ENCODE measurements at places on chromosomes 6 and 20.

- DNase-seq: no peak
These were observed 397.7 kb downstream of the RFPL4B start for GRCh38 chr6:112744827-112745226.

DNA sequence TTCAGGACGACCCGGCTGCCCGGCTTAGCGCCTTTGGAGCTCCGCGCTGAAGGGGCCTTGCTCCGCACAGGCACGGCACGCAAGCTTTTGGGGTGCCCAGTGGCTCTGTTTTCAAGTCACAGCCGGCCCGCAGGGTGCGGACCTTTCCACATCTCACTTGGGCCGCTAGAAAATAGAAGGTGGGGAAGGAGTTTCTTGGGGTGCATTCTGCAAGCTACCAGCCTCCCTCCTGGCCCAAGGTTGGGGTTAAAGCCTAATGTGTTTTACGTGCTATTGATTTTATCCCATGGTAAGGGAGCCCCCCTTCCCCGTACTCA lies 561 bp downstream of the KAT14 start:
- no peak for DNase-seq

DNA sequence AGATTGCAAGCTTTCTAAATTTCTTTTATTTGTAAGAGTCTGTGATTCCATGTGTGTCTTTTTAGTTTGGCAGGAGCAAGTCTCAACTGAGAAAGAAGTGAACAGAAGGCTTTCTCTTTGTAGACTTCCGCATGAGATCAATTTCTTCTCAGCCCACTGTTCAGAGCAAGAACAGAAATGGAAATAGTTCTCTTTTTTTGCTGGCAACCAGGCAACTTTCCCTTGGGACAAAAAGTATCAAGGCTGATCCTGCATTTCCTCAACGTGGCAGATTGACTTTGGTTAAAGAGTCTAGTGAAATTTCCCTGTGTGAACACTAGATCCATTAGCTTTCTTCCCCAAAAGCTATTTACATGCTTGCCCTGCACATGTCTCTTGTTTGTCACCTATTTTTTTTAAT lies 46.8 kb upstream of the JAG1 start:
- no peak for DNase-seq

DNA sequence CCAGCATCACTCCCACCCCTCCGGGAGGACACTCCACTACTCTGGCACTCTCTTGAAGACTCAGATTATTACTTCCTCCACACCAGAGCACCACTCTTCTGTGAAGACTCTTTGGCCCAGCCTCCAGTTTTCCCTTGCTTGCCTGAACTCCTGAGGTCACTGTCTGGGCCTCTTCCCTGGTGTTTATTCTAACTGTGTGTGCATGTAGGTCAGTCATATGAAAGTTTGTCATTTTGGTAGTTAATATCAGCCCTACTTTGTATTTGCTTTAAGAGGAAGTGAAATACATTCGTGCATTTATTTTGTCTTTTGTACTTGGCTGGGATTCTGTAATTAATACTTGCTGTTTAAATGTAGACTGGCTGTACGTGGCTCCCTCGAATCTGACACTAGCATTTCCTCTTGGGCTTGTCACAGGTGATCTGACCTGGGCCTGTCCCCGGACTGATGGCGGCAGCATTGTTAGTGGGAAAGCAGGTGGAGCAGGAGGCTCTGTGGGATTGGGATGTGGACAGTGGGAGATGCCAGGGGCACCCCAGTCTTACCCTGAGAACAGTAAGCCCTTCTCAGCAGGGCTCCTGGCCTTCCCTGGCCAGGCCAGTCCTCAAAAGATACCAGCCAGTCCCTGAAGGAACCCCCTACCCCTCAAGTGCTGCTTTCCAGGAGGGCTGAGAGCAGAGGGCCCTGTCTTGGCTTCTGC lies 350.5 kb downstream of the CDC5L start:
- DNase-seq: no peak

DNA sequence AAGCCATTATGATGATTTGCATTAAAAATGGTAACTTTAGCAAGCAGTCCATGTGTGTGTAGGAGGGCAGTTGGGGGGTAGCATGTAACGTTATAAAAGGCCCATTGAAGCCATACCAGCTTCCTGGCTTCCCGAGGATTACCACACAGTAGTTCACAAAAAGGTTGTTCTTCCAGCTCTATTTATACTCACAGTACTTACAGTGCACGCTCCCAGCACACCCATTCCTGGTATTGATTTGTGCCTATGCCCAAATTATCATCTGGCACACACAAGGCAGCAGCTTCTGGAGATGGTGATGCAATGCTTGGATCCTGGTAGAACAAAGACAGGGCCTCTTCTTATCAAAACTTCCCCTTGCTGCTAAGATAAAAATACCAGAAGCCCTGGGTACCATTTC lies 436.8 kb downstream of the HAO1 start:
- DNase-seq: no peak

- DNase-seq: no peak
These were observed 4.6 kb upstream of the PREX1 start for GRCh38 chr20:48832405-48832730.

- no peak for DNase-seq
These were observed 23.6 kb downstream of the NTSR1 start for GRCh38 chr20:62732031-62732760.

DNA sequence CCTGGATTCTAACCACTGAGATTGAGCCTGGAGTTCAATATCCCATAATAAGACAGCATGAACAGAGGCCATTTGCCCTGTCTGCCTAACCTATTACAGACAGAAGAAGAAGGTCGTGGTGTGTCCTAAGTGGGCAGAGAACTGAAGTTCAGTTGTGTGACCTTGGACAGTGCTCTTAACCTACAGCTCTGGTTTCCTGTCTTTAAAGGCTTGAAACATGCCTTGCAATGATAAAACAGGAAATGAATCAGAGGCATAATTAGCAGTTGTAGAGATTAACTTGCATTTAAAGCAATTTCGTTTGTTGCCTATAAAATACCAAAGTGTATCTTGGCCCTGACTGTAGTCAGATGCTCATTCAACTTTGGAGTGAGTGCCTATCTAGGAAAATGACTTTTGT lies 507.2 kb upstream of the CHD6 start:
- DNase-seq: no peak

DNA sequence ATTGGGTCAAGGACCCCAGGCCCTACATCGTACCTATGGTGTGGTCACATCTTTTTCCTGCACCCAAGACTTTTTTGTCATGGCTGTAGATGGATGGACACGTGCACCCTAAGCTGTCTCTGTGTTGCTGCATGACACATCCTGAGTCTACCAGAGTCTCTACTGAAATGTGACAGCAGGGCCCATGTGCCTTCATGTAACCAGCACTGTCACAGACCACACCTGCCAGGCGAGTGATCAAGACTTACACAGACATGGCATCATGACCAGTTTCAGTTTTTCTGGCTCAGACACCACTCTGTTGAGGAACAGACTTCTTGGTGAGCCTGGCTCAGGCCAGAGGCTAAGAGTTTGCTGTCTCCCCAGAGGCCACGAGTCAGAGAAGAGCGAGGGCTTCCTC lies 7.6 kb downstream of the PRND start:
- no peak for DNase-seq

DNA sequence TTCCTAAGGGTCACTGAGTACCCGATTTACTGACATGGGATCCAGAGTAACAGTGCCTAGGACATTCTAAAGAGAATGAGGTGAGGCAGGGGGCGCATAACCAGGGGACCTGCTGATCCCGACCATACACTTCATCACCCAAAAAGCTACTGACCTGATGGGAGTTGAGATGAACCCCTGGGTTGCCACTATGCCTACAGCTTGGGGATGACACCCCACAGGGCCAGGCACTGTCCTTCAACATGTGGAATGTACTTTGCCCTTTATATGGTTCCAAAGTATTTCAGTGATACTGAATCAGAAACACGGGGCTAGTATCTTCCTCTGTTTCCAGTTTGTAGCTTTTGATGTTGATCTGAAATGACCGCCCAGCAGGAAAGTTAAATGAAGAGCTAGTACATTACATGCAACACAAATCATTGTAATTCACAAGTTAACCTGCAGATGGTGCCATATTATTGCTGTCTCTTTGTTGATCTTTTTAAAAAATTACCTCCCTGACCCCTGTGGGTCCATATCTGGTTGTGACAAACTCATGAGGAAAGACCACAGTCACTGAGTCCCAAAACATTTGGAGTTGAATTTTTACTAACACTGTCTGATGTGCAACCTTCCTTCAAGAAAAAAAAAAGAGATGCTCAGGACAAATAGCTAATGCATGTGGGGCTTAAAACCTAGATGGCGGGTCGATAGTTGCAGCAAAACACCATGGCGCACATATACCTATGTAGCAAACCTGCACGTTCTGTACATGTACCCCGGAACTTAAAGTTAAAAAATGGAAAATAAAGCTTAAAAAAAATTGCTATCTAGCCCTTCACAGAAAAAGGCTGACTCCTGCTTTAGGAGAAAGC lies 42.7 kb upstream of the GCNT2 start:
- DNase-seq: no peak

DNA sequence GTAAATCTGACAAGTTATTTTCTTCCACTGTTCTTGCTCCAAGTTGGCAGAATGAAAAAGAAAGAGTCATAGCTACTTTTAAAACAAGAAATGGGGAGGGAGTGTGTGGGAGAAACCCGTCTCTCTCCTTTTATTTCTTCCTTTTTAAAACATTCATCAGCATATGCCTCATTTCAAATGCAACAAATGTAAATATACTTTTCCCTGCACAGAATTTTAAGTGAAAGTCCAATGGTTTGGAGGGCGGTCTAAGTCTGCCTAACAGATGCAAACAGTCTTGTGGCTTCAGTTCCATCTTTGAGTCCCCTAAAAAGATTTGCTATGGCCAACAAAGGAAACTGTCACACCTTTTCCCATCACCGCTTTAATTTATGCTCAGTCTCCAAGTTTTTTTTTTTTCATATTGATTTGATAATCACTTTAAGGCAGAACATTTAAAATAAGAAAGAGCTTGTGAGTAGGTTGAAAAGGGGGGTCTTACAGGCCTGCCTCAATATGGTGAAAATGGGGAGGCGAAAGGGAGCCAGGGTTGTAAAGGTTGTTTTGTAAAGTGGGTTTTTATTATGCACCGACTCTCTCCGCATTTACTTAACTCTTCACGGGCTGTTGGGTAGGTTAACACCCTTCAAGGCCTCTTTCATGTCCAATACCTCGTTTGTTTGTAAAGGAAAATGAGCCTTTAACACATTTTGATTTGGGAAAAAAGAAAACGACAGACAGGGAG lies 4.6 kb downstream of the TFAP2D start:
- no peak for DNase-seq

Measured in right hindlimb (tissue), 1 donor.